Foreskin keratinocyte (primary cell): ENCODE measurements at places on chromosomes 7 and 10.

GRCh38 chr7:128350708-128351295 lies 7.1 kb upstream of the RBM28 start:
- no peak for DNase-seq

- no peak for DNase-seq
These were observed 79.3 kb downstream of the FZD1 start for GRCh38 chr7:91343420-91343960.

GRCh38 chr10:128035557-128035973 lies 90.7 kb downstream of the MKI67 start:
- DNase-seq = no peak

GRCh38 chr10:99676426-99676825 lies 17.1 kb downstream of the ENTPD7 start:
- DNase-seq = no peak

DNA sequence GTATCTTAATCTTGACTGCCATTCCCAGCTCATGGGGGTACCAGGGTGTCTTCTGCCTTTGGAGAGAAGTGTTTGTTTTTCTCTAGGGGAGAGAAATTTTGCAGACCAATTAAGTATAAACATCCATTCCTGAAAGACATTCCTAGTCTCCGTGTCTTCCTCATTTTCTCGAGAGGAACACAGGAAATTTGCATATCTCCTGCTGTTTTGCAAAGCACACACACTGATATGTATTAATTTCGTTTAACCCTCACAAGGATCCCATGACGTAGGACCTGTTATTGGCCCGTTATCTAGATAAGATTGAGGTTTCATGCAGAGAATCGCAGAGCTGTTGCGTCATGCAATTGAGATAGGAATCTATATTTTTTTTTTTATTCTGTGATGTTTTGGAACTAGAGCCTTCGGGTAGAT lies 944 bp downstream of the RHBDD2 start:
- DNase-seq = no peak

DNA sequence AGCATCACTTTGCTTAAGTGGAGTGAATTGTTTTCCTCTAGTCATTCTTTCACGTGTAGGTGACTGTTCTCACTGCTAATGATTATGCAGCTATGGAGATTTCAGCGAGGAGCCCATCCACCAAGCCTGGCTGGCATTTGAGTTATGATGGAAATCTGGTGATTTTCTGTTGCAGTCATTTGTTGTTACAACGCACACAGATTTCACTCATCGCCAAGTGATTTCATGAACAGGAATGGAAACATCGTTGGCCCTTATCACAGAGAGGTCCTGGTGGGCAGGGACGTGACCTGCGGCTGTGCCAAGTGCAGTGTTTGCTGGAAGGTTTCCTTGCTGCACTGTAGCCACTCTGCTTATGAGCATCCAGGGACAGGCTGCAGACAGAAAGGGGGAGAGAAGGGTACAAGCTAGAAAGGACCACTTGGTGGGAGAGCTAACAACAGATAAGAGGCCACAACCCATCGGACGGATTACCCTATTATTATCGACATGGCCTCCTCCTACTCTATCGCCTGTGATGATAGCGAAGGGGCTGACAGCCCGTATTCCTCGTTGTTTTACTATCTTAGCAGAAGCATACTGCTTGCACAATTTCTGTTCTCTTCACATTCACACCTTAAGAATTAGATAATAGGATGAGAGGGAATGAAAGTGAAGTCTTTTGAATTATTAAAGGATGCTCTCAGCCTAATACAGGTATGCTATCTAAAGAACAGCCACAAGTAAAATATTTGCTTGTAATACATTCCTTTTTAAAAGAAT lies 99.0 kb upstream of the PITRM1 start:
- no peak for DNase-seq

GRCh38 chr7:135317676-135318325 lies 84.2 kb downstream of the STRA8 start:
- peak; percentile 25 for DNase-seq

DNA sequence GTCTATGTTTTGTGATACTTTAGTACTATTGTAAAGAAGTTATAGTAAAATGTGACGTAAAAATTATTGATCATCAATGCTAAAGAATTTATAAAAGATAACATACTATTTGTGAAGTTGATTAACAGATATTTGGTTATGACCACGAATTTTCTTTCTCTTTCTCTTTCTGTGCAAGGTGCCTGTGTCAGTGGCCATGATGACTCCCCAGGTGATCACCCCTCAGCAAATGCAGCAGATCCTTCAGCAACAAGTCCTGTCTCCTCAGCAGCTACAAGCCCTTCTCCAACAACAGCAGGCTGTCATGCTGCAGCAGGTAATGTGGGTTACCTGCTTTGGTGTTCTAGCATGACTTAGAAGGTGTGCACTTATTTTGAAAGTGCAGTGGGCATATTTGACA lies 213.7 kb downstream of the FOXP2 start:
- no peak for DNase-seq

DNA sequence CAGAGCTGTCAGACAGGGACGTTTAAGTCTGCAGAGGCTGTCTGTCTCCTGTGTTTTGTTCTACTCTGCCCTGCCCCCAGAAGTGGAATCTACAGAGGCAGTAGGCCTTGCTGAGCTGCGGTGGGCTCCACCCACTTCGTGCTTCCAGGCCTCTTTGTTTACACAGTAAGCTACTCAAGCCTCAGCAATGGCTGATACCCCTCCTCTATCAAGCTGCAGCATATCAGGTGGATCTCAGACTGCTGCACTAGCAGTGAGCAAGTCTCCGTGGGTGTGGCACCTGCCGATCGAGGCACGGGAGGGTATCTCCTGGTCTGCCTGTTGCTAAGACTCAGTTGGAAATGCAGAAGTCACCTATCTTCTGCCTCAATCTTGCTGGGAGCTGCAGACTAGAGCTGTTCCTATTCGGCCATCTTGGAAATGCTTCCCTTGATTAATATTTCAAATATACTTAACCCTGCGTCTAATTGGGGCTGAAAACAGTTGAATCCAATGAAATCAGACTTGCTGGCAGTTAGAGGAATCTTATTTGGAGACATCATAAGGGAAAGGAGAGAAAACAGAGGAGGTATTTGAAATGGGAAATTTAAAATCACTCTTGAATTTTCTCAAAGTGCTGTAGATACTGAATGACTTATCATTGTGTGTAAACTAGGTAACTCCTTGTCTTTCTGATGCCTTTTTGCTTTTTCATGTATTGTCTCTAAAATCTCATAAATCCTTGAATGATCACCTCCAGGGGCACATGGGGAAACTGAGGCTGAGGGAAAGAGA lies 13.8 kb upstream of the CYP3A5 start:
- no peak for DNase-seq

GRCh38 chr10:94102436-94102835 lies 108.7 kb downstream of the PLCE1 start:
- no peak for DNase-seq

- no peak for DNase-seq
These were observed 163.3 kb downstream of the JCAD start for GRCh38 chr10:29896053-29896452.

DNA sequence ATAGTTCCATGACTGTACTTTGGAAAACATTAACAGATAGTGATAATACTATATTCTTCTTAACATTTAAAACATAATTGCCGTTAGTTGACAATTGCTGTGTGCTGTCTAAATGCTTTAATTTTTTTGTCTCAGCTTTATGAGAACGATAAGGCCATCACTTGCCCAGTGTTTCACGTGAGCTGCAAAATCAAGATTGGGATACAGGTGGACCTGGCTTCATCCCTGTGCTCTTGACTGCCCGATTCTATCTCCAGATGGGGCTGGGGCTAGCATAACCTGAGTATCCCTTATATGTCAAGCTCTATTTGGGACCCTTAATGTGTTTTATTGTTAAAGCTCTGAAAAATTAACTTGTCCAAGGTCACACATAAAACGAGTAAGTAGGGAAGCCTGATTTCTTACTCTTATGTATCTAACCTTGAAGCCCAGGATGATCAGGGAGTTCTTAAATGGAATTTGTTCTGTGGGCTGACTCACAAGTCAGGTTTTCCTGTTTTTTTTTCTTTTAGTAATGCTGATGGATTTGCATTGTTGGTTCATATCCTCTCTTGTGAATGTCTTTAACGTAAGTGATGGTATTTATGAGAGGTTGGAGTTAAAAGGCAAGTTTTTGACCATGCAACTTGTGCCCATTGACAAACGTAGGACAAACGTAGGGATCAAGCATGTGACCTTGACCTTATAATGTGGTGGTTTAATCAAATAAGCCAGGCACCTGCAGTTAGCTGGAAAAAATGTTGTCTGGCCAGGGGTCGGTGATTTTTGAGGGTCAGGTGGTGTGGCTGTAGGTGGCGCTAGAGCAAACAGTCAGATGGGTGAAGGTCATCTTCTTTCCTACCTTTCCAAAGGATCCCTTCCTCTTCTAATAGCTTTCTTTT lies 3.6 kb downstream of the PRKAR2B start:
- peak; percentile 1 for DNase-seq

DNA sequence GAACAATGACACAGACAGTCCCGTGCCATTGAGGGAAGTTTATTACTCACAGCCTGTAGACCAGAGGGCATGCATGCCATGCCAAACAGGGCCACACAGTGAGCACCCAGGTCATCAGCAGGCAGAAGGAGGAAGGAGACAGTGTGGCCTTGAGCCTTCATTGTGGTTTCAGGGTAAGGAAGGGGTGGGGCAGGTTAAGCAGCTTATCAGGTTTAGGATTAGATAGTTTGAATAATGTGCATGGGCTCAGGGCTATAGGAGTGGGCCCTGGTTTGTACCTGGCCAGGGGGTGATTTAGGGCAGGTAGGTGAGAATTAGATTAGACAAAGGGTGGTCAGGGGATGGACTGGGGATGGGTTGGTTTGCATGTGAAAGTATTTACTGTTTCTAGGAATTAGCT lies 67.9 kb downstream of the ADCY1 start:
- DNase-seq = no peak

GRCh38 chr10:129727495-129727894 lies 236.6 kb downstream of the EBF3 start:
- no peak for DNase-seq

GRCh38 chr10:131703941-131704340 lies 196.9 kb upstream of the PPP2R2D start:
- DNase-seq = no peak

GRCh38 chr10:96339956-96340904 lies 18.6 kb downstream of the OPALIN start:
- DNase-seq = peak; percentile 26

- no peak for DNase-seq
These were observed 72.0 kb downstream of the SRPK2 start for GRCh38 chr7:105316578-105317344.

- DNase-seq = no peak
These were observed 6.4 kb downstream of the USP54 start for GRCh38 chr10:73584737-73585136.

DNA sequence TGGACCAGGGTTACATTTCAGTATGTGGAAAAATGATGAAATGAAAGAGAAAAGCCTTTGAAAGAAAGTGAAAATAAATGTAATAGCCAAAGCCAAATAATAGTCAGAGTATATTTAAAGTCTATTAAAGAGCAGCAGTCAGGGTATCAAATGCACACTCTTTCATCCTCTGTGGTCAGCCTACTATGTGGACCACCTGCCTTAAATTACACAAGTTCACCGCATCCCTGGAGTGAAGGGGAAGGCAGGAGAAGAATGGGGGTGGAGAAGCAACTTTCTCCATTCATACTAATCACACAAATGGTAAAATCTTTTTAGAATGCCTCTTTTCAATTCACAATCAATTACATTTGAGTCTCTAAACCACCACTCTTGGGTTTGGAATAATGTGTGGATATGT lies 16.0 kb downstream of the TWIST1 start:
- no peak for DNase-seq

GRCh38 chr7:155993420-155994278 lies 181.4 kb upstream of the SHH start:
- DNase-seq = no peak

DNA sequence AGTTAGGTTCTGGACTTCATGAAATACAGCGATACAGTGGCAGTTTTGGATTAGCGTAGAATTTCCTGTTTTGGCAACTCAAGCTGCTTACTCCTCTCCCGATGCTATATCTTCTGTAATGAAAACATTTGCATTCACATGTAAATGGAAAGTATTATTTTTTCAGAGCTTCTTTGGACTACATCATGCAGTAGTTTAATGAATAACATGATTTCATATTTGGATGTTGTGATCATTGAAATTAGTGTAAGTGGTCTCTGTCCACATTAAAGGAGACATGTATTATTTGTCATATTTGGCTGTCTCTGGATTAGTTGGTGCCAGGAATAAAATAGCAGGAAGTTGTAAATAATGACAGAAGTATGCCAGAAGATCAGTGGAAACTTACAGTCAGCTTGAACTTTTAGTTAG lies 331.6 kb downstream of the GFRA1 start:
- DNase-seq = no peak

DNA sequence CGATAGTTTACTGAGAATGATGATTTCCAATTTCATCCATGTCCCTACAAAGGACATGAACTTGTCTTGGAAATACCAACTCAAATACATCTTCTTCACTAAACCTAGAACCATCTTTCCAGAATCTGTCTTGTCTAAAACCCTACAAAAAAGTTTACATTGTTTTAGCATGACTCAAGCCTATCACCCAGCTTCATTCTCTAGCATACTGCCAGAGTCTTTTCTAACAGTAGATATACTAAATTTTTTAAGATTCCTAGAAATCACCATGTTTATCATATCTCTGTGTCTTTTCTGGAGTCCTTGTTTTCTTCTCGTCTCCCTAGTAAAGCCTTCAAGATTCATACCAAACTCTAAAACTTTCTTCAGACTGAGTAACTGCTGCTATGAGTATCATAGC lies 129.7 kb downstream of the SEMA3E start:
- DNase-seq = no peak

DNA sequence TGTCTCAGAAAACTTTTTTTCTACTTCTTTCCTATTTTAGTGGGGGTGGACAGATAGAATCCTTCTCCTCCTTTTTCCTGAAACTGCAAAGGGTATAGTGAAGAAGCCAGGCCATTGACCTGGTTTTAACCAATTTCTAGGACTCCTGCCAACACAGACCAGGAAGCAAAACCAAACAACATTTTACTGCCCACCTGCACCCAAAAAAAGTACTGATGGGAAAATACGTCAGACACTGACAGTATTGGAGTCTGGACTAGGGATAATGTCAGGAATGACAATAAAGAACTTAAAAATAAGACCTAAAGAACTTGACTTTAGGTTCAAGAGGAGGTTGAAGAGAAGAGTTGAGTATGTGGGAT lies 5.0 kb upstream of the STEAP4 start:
- no peak for DNase-seq

GRCh38 chr10:8242295-8242872 lies 187.9 kb downstream of the GATA3 start:
- DNase-seq = no peak

GRCh38 chr7:155568333-155568660 lies 21.9 kb upstream of the CNPY1 start:
- no peak for DNase-seq
